Stimulated activated CD8-positive, alpha-beta memory T cell treated with anti-CD3 and anti-CD28 coated beads, Interleukin-4, amount 100 ng/mL, for 1 hour (primary cell): ENCODE measurements at places on chromosomes 1 and 21.
A peak's percentile ranks its signal among the peaks of the same experiment; 100 is the strongest.

GRCh38 chr1:47219590-47220220 lies 12.3 kb downstream of the TAL1 start:
- no peak for DNase-seq

- DNase-seq: no peak
Measured at GRCh38 chr1:70896224-70896623, 151.4 kb downstream of the PTGER3 start.

GRCh38 chr1:8021676-8022266 lies 4.3 kb downstream of the ERRFI1 start:
- DNase-seq: no peak

- DNase-seq: no peak
Measured at GRCh38 chr21:34166468-34166867, 93.1 kb downstream of the MRPS6 start.

GRCh38 chr1:67674260-67675011 lies 10.6 kb upstream of the GADD45A start:
- no peak for DNase-seq

GRCh38 chr1:218275823-218276222 lies 9.3 kb upstream of the RRP15 start:
- DNase-seq: no peak

DNA sequence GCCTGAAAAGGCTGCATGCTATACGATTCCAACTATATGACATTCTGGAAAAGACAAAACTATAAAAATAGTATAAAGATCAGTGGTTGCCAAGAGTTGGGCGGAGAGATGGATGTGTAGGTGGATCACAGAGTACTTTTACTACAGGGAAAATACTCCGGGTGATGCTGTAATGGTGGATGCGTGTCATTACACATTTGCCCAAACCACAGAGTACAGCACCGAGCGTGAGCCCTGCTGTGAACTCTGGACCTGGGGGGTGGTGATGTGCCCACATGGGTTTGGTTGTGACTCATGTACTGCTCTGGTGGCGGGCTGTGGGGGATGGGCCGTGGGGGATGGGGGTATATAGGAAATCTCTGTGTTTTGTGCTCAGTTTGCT lies 162.7 kb upstream of the COL6A1 start:
- peak; percentile 21 for DNase-seq

GRCh38 chr1:47444297-47444561 lies 6.4 kb downstream of the FOXD2 start:
- no peak for DNase-seq

DNA sequence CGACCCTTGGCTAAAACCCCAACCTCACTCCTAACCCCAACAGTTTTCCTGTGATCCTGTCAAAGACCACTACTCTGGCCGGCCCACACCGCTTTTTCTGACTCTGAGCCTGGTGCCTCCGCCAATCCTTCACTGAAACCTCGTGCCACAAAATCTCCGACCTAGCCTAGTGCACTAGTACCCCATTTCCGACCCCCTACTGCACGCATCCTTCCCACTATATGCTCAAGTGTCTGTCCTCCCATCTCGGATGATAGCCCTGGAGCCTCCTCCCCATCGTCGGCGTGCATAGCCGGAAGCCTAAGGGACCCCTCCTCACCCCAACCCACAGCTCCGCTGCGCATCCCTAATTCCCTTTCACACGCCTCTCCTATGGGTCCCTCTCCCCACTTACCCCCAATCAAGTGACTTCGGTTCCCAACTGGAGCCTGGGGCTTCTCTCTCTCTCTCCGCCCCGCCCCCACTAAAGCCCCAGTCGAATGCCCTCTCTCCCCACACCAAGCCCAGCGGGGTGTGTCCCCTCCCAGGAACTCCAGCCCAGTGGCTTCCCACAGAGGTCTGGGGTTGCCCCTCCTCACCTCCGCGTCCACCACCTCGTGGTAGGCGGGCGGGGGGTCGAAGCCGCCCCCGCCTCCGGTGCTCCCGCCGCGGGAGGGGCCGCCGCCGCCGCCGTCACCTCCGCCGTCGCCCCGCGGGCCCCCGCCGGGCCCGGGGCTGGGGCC lies 791 bp downstream of the USP24 start:
- no peak for DNase-seq

- DNase-seq: no peak
Measured at GRCh38 chr1:186965847-186966246, 137.1 kb downstream of the PLA2G4A start.

DNA sequence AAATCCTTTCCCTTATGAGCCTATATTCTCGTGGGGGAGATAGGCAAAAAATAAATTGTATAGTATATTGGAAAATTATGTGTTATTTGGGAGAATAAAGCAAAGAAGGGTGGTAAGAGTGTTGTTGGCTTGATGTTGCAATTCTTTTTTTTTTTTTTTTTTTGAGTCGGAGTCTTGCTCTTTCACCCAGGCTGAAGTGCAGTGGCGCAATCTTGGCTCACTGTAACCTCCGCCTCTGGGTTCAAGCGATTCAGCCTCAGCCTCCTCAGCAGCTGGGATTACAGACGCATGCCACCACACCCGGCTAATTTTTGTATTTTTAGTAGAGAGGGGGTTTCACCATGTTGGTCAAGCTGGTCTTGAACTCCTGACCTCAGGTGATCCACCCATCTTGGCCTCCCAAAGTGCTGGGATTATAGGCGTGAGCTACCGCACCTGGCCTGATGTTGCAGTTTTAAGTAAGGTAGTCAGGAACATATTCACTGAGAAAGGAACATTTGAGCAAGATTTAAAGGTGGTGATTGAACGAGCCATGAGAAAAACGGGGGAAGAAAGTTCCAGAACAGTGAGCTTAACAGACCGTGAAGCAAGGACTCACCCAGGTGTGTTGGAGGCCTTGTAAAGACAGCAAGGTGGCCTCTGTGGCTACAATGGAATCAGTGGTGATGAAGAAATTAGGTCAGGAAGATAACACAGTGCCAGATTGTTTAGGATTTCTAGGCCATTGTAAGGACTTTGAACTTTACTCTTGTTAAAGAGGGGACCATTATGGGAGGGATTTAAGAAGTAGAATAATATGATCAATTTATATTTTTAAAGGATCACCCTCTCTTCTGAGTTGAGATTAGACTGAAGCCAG lies 45.8 kb downstream of the RPRD2 start:
- no peak for DNase-seq

GRCh38 chr21:39048064-39048463 lies 135.2 kb downstream of the PSMG1 start:
- no peak for DNase-seq

DNA sequence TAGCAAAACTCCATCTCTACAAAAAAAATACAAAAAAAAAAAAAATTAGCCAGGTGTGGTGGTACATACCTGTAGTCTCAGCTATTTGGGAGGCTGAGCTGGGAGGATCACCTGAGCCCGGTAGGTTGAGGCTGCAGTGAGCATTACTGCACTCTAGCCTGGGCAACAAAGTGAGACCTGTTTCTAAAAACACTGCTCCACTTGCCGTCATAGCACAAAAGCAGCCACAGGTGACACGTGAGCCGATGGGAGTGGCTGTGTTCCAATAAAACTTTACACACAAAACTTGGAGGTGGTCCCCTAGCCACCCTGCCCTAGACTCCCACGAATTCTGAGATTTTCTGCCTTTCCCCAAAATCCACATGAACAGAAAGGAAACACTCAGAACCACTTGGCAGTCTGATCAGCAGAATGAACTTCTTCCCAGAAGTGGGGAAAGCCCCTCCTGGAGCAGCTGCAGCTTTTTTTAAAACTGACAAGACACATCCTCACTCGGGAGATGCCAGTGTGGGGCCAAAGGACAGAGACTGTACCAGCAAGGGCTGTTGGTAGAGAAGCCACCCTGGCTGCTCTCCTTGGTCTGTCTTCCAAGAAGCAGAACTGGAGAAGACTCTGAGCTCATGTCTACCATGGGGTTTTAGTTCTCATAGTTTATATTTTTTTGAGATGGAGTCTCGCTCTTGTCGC lies 23.3 kb downstream of the PLEKHM2 start:
- no peak for DNase-seq

DNA sequence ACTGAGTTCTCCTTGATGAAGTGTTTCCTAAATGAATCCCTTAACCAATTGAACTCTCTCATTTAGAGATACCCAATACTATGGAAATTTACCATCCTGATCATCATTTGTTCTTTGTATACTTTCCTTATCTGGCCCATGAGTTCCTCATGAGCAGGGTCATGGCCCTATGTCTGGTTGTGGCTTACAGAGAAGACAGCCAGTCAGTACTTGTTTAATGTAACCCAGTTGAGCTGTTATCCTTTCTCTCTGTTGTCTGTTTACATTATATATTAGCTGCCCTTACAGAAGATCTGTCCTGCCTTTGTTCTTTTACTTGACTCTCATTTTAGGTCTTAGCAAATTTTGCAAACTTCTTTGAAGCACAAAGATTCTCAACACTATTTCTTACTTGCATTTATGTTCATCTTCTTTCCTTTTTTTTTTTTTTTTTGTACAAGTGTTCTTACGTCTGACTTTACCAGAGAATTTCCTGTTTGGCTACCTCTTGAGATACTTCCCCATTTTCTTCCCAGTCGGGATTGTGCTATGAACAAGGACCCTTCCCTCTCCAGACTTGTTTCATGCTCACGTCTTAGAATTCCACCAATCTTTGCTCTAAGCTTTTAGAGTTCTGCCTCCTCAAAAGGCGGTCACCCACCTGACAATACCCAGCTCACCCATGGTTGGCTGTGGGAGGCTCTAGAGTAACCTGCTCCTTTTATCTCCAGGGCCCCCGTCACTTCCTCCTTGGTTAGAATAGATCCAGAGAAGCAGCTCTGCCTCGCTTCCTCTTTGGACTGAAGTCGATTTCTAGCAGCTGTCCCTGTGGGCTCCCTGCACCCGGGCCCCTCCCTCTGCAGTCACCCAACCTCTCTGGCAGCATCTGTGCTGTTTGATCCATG lies 53.6 kb upstream of the RUNX1 start:
- no peak for DNase-seq

DNA sequence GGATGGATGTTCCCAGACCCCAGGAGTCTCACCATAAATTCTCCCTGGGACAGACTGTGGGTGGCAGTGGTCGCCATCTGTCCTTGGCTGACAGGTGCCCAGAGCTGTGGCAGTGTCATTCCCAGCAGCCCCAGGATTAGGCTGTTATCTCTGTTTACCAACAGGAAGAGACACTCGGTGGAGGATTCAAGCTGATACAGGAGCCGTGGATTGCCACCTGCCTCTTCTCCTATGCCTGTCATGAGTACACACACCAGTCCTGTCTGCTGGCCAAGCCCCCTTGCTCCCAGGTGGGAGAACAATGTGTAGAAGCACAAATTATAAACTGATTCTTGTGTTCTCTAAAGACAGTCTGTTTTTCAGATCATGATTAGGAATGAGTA lies 152.6 kb downstream of the ETS2 start:
- DNase-seq: no peak

GRCh38 chr1:98382586-98382985 lies 278.9 kb upstream of the SNX7 start:
- DNase-seq: no peak

DNA sequence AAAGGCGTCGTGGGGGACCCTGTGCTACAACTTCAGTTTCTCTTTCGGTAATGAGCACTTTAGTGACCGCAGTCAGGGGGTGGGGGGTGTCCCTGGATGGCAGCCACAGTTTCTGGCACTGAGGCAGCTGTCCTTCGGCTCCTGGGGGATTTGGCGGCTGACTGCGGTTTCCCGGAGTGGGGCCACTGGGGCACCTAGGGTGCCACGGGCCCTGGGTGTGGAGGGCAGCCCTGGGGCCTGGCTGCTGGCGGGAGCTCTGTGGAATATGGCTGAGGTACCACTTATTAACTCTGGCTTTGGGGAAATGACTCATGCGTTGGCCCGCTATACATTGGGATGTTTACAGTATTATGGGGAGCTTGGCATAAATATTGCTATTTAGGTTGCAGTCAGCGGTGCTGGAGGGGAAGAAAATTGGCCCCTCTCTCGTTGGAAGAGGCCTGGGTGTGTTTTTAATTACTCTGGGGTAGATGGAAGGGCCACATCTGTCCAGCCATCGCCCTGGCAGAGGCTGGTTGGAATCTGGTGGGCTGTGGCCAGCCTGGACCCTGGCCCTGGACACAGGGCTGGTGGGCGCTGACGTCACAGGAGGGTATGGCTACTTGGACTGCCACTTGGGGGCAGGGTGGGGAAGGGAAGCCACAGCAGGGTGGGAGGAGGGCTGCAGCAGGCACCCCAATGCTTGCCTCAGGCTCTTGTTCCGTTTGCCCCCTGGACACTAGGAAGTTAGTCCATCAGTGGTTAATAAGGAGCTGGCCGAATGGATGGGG lies 2.0 kb downstream of the EPHB2 start:
- no peak for DNase-seq

DNA sequence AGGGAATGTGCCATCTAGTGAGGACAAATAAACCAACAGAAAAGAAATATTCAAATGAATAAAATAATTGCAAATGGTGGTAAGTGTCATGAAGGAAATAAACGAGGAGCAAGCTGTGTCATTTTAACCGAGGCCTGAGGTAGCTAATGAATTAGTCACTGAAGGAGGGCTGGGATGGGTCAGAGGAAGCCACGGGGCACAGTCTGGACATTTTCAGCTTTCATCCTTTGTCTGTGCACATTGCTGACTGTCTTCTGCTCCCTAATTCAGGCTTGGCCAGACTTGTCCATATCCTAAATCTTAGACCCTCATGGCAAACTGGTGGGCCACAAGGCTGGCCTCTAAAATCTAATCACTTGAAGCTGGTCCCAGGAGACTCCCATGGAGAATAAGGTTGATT lies 138.4 kb downstream of the RHOU start:
- no peak for DNase-seq

- no peak for DNase-seq
Measured at GRCh38 chr1:163147019-163147418, 55.7 kb downstream of the RGS5 start.

- DNase-seq: no peak
Measured at GRCh38 chr1:27393641-27394281, 1.3 kb downstream of the GPR3 start.

GRCh38 chr21:34180407-34180806 lies 107.0 kb downstream of the MRPS6 start:
- DNase-seq: no peak

- no peak for DNase-seq
Measured at GRCh38 chr1:197438010-197438790, 170.1 kb downstream of the CRB1 start.

DNA sequence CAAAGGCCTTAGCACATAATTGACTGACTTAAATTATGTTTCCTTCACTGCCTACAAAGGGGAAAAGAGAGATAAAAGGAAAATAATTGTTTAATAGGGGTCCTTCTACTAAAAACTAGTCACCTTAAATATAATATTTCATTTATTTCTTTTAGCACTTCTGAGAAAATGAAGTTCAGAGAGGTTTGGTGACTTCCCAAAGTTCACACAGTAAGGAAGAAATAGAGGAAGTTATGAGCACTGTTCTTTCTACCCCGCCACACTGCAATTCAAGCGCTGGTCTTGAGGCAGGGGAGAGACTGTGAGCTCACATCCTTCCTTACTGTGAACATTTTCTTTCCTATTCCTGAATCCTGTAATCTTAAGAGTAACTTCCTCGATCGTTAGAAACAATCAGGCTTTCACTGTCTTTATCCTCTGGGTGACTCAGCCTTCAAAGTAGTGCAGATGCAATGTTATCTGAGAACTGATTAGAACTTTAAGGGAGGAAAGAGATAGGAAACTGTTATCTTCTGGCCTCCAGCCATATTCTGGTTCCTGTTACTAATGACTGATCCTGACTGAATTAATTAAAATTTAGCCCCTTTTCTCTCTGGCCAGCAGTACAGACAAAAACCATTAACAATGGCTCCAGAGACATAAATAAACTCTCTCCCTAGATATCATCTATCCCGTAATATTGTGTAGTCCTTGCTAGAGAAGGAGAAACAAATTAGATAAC lies 6.8 kb downstream of the RGS5 start:
- no peak for DNase-seq
